ENCODE measurements at places on chromosomes 6 and 20. TPM values are rescaled to one million over a fixed set of nuclear protein-coding genes. Genes with fewer than 3 reads are reported as not detected.

DNA sequence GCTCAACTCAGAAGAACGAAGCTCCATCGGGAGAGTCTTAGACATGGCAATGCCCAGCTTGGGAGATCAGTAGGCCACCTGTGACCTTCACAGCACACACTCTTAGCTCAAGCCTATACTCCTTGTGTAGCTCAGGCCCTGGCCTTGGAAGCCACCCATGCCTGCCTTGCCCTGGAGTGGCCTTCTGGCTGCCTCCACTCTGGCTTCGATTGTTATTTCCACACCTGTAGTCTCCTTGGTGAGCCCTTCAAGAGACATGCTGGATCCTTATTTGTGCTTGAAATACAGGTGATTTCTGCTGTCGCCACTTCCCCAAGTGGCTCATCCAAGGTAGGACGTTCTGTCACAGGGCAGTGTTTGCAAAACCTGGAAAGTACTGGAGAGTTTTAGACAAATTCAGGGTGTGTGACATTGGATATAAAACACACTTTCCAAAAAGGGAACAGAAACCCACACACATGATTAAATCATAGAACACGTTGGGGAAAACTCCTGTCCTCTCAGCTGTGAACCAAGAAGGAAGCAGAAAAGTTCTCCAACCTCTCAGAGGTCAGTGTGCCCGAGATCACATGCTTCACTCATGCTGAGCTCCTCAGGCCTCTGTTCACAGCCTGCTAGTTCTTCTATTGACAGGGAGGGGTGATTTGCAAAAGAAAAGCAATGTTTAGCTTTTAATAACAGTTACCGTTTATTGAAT lies 391.8 kb downstream of the CDC5L start:
- DNase-seq, result no peak

- no peak for DNase-seq
Observed at GRCh38 chr6:95548188-95548786, 29.0 kb upstream of the MANEA start.

- peak; percentile 87 for DNase-seq
Observed at GRCh38 chr20:1965520-1966351, 28.1 kb downstream of the PDYN start.

PDYN gene
- not detected for total RNA-seq

DNA sequence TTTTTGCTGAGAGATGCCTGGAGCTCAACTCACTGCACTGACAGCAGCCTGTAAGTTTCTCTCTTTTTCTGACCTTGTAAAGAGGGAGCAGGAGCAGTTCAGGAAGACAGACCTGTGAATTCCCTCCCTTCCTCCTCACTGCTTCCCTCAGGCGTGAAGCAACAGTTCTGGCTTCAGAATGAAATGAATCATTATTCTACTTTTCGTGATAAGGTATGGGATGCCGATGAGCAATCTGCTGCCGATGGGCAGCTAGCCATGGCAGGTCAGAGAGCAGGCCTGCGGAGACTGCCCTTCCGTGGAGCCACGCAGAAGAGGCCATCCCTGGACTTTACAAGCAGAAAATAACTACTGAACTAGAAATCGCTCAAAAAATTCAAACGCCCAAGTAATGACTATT lies 426.5 kb upstream of the RNF217 start:
- DNase-seq, result peak; percentile 57

SLC22A3 gene
- total RNA-seq, result not detected

IL20RA gene
- not detected for total RNA-seq

- DNase-seq, result no peak
Observed at GRCh38 chr20:40536808-40537207, 152.2 kb downstream of the MAFB start.

GRCh38 chr6:167648501-167649278 lies 178.0 kb upstream of the AFDN start:
- no peak for DNase-seq

COL9A3 gene
- total RNA-seq, result 8.6 TPM

DNA sequence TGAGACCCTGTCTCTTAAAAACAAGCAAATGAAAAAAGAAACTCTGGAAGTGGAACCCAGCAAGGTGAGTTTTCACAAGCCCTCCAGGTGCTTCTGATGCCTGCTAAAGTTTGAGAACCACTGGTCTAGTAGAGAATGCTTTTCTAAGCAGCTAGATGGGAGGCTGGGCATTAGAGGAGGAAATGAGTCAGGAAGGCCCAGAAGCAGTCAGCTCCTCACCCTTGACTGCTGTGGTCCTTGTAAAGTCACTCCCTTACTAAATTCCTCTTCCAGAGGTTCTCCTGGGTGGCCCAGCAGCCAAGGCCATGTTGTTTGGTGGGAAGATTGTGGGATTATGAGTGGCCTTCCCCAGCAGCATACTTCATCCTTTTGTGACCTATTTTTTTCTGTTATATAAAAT lies 52.0 kb upstream of the FYN start:
- DNase-seq, result no peak

SLC17A2 gene
- not detected for total RNA-seq

DNA sequence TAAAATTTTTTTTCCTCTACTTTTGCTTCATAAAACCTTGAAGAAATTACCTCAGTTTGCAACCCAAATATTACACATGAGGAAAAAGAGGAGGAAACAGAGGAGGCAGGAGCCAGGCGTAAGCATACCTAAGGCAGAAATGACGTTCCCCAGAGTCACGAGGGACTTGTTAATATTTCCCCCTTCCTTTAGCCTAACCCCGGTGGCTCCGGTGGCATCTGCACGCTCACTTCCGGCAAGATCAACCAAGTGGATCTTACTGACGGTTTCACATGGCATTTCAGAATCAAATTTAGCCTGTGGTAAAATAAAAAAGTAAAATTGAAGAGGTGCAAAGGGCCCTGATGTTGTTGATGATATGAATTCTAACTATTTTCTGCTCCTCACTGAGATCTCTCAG lies 67.4 kb downstream of the KIF16B start:
- no peak for DNase-seq

- no peak for DNase-seq
Observed at GRCh38 chr6:130138116-130138908, 84.4 kb downstream of the SAMD3 start.

DNA sequence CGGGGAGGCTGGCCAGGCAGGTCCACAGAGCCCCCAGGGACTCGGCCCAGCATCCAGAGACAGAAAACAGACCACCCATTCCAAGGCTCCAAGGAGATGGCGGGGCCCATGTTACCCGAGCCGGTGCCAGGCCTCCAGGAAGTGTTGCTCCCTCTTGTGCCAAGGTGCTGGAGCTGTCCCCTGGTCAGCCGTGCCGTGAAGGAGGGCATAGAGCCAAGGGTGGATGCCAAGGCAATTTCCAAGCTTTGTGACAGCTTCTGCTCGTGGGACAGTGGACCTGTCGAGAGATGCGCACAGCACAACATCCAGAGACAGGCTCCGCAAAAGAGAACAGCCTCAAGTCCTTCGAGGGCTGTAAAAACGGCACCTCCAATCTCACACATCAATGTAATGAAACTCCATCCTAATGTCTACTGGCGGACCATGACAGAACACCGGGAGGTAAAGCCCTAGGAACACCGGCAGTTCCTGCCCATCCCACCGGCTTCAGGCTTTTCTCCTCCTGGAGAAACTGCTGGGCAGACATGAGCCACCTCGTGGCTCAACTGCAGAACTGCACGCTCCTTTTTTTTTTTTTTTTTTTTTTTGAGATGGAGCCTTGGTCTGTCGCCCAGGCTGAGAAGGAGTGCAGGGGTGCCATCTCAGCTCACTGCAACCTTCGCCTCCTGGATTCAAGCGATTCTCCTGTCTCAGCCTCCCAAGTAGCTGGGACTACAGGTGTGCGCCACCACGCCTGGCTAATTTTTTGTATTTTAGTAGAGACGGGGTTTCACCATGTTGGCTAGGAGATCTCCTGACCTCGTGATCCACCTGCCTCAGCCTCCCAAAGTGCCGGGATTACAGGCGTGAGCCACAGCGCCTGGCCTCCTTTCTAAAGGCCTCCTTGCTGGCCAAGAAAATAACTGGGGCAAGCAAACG lies 30.9 kb upstream of the AVP start:
- peak; percentile 75 for DNase-seq

GRCh38 chr6:20644667-20645370 lies 110.6 kb downstream of the CDKAL1 start:
- DNase-seq, result no peak

DNA sequence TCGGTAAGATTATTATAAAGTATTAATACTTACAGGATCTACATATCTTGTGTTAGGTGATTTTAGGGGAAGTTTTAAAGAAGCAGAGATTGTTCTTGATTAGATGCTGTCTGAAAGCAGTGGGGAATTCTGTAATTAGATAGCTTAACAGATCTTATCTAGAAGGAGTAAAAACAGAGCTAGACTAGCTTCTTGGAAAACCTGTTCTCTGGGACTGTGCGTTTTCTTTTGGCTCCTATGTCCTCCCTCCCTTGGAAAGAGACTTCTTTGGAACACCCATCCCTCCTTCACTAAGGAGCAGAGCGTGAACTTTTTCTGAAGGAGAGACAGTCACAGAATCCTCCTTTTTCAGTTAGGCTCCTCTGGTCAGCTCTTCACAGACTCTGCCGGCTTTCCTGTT lies 83.5 kb upstream of the ZNF184 start:
- DNase-seq, result no peak

PHACTR1 gene
- total RNA-seq, result 2.8 TPM

GRCh38 chr6:2508071-2508470 lies 242.7 kb downstream of the MYLK4 start:
- no peak for DNase-seq

KAT14 gene
- total RNA-seq, result 20.7 TPM

ZBTB46 gene
- 1.6 TPM for total RNA-seq

TCF21 gene
- total RNA-seq, result 0.16 TPM

- DNase-seq, result no peak
Observed at GRCh38 chr20:3560578-3560977, 89.8 kb downstream of the ATRN start.

DNA sequence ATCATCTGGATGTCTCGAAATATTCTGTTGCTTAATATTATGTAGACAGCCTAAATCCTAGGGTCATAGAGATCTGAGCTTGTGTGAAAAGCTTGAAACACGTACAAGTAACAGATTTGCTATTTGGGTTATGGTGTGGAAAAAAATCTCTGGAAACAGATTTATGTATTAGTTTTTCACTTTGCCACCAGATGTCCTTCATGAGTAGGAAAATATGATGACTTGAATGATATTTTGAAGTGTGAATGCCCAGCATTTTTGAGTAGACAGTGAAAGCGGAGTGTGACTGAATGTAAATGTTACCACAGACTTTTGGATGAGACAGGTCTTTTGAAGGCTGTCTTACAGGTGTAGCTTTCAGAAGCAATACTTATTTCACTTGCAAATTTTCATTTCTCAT lies 4.2 kb upstream of the BMP6 start:
- peak; percentile 81 for DNase-seq

DNA sequence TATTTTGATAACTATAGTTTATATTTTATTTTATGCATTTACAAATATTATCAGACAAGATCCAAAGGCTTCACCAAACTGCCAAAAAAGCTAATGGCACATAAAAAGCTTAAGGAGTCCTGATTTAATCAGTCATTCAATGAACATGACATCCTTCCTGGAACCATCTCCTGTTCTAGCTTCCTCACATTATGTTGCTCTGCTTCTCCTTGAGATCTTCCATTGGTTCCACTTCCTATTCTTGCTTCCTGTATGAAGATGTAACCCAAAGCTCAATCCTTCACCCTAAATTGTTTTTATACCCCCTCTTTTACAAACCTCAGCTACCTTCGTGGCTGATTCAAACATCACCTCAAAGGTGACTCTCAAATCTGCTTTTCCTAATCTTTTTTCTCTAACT lies 4.5 kb upstream of the BRD2 start:
- DNase-seq, result no peak

- DNase-seq, result no peak
Observed at GRCh38 chr6:1337791-1338190, 25.9 kb downstream of the FOXQ1 start.

GRCh38 chr20:58837717-58838116 lies 13.0 kb downstream of the GNAS-AS1 start:
- no peak for DNase-seq

GRCh38 chr6:44829836-44830235 lies 442.3 kb downstream of the CDC5L start:
- no peak for DNase-seq

DNA sequence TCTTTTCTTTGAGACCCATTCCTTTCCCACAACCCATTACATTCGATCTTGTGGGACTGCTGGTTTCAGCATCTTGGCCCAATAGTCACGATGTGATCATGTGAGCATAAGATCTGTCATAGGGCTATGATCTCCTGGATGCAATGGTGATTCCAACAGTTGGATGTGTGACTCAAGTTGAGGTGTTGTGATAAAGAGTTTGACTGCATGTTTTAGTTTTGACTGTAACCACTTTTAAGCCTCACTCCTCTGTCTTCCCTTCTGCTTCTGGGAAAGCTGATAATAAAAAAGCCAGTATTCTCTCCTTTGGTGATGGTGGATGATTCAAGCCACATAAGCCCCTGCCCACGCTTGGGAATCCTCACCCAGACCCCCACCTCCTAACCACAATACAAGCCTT lies 117.0 kb upstream of the ASCC3 start:
- DNase-seq, result no peak

FAM217A gene
- not detected for total RNA-seq

GRCh38 chr6:52515219-52515960 lies 61.5 kb downstream of the TRAM2 start:
- DNase-seq, result peak; percentile 6

GFOD1 gene
- 7.3 TPM for total RNA-seq

IP6K3 gene
- not detected for total RNA-seq

DNA sequence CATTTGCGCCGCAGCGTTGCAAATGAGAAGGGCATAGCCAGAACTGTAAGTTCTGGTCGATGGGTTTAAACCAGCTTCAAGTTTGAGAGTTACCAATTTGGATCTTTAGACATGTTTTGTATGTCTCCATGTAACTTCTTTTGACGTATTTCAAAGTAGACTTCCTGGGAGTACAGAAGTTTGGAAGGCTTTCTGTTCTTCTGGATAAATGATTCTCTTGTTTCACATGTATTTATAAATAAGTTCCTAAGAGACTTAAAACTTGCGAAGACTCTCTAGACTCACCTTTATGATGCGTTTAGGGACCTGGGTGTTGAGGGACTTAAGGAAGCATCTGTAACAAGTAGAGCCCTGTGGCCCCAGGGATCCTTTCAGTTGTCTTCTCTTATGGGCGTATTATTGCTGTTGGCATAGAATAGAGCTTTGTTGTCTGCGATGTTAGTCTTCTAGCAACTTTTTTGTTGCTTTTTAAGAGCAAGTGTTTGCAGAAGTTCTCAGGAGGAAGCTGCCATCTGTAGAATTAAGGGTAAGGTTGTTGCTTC lies 1.3 kb downstream of the CDYL start:
- no peak for DNase-seq

DNA sequence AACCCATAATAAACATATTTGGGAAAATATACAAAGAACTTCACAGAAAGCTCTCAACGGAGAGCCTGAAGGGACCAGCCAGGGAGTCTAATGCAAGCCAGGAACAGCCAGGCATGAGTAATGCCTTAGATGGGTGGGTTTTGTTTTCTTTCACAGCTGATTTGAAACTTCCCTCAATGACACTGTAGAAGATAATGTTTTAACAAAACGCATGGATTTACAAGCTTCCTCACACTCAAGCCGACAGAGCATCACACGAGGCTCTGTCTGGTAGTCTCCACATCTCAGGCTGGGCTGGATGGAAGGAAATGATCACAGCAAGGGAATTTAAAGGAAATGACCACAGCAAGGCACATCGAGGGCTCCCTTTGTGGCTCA lies 113.9 kb downstream of the GMPR start:
- no peak for DNase-seq
